Activated naive CD8-positive, alpha-beta T cell treated with anti-CD3 and anti-CD28 coated beads, Interleukin-2, amount 50 U/mL, for 24 hours (primary cell): ENCODE measurements at places on chromosomes 5 and 9.

DNA sequence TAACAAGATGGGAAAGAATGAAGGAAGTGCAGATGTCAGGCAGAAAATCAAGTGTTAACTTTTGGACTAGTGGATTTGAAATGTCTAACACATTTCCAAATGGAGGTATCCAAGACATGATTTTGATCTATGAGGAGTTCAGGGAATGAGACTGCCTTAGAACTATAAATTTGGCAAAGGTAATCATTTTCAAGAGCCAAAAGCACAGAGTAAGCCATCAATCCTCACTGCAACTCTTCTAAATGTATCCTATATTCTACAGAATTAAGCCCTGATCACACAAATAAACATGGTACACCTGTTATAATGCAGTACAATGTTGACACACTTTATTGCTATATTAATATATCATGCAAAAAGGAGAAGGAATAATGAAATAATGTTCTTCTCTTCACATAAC, 55.6 kb downstream of the SETX start:
- no peak for DNase-seq

- DNase-seq, result no peak
Measured at GRCh38 chr9:123131258-123131657, 97.8 kb downstream of the GPR21 start.

DNA sequence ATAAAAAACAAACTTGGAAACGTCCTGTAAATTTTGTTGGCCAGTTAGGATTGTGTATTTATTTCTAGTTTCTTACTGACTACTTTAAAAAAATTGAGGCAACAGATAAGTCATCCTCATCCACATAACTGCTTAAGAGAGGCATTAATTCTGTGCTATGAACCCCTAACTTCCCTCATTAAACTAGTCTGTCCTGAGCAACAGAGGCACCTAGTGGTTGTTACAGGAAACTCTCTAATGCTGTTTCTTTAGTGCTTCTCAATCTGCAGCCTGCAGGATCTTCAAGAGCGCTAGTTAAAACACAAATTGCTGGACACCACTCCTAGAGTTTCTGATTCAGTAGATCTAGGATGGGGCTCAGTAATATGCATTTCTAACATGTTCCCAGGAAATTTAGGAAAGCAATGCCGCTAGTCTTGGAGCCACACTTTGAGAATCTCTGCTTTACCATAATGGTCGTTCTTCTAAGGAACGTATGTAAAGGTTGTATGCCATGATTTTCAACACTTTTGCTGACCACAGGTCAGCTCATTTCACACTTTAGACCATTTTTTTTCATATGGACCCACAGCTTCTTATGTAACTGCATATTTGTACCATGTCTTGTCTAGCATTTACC, 410.1 kb upstream of the SMARCA2 start:
- DNase-seq, result no peak

- DNase-seq, result peak; percentile 65
Measured at GRCh38 chr9:114898741-114899140, 31.6 kb downstream of the TNFSF8 start.

GRCh38 chr5:54388409-54388808, 67.1 kb upstream of the HSPB3 start:
- no peak for DNase-seq

GRCh38 chr9:122498883-122499288, 11.7 kb upstream of the OR1J2 start:
- no peak for DNase-seq

GRCh38 chr5:158951436-158952247, 148.1 kb downstream of the EBF1 start:
- no peak for DNase-seq

GRCh38 chr5:135456238-135457099, 4.3 kb upstream of the TIFAB start:
- no peak for DNase-seq

GRCh38 chr5:3194684-3195083, 400.9 kb upstream of the IRX1 start:
- DNase-seq, result no peak

DNA sequence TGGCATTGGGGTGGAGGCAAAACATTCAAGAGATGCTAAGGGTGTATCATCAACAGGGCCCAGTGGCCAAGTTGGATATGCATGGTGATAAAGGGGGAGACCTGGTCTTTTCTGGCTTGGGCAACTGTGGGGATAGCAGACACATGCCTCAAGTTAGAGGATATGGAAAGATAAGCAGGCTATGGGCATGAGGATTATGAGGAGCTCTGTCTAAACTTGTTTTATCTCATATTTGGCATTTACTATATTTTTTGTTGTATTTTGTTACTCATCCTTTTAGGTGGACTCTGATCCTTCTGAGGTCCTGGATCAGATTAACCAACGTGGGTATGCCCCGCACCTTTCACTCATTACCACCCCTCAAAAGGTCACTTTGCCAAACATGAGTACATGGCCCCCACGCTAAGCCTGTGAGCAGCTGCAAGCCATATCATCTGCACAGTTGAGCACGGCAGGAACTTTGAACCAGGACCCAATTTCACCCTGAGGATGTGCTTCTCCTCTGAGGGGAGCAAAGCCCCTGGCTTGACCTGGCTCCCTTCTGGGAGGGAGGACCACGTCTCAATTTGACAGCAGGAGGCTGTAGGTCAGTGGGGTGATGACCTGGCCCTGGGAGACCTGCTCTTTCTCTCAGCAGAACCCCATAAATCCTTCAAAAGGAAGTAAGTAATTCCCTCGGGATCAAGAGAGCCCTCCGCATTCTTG, 71.1 kb upstream of the CD180 start:
- DNase-seq, result no peak

- DNase-seq, result no peak
Measured at GRCh38 chr5:139723986-139724587, 71.5 kb upstream of the PSD2 start.

DNA sequence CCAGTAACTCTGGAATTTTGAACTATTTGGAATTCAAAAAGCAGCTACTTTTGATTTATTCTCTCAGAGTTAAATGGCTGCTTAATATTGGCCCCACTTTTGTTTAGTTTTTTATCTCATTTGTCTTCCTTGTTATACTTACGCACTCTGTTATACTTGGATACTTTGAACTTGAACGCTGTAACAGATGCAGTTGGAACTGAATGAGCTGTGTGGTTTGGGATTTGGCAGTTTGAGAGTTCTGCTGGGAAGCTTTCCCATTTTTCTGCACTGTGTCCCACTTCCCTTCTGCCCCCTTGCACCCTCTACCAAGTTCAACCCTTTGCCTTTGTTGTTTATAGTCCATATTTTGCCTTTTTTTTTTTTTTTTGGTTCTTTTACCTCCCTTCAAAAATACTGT, 3.8 kb downstream of the RHOBTB3 start:
- no peak for DNase-seq

- DNase-seq, result no peak
Measured at GRCh38 chr5:122693963-122694362, 80.9 kb upstream of the SNX2 start.

DNA sequence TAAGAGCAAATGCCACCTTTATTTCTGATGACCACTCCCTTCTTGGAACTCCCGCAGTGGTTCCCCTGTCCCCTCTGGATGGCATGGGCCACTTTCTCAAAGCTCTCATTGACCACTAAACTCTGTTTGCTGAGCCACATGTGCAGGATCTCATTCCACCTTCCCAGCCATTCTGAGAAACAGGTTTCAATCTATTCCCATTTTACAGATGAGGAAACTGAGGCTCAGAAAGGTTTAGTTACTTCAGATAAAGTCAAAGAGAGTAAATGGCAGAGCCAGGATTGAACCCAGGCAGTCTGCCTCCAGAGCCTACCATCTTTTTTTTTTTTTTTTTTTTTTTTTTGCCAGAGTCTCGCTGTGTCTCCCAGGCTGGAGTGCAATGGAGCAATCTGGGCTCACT, 24.2 kb downstream of the COL27A1 start:
- no peak for DNase-seq

DNA sequence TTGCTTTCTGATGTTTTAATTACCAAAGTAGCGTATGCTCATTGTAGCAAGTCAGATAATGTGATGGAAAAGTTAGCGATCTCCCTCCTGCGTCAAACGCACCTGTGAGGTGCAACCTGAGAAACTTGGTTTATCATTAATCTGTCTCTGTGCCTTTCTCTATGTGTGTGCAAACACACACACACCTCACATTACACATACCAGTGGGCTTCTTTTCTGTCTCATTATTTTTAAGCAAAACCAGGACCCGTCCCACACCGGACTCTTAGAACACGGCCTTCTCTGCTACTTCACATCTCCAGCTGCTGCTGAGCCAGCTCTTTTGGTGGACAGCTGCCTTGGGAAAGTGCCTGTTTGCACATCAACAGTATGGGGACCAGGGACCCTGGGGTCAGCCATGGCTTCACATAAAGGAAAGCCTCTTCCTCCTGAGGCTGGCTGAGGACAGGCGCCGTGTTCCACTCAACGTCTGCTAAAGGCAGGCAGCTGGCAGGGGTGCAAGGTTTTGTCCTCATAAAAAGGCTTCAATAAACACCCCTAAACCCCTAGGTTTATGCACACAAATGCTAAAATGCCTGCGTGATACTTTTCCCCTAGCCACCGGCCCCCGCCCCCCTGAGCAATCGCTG, 44.2 kb downstream of the MRPL36 start:
- no peak for DNase-seq

GRCh38 chr5:153807801-153808200, 230.9 kb downstream of the FAM114A2 start:
- DNase-seq, result no peak

- DNase-seq, result peak; percentile 62
Measured at GRCh38 chr5:14351845-14352712, 208.9 kb downstream of the TRIO start.

DNA sequence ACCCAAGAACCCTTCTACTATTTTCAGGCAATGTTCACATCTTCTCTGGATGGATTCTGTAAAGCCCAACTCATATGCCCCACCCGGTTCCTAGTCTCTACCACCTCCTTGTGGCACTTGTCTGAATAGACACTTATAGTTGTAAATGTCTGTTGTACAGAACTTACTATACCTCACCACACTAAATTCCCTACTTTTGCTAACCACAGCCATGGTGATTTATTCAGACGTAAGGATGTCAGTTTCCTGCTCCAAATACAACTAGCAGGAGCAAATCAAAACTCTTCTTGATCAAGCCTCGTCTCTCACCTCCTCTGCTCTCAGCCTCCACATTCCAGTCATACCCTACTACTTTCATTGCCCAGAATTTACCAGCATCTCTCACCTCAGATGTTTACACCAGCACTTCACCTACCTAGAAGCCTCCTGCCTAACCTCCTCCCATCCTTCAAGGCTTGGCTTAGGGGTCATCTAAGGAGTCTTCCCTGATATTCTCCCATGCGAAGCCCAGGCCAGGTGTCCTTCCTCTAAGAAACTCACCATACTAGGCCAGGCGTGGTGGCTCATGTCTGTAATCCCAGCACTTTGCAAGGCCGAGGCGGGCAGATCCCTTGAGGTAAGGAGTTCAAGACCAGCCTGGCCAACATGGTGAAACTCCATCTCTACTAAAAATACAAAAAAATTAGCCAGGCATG, 75.5 kb downstream of the MAPKAP1 start:
- no peak for DNase-seq

DNA sequence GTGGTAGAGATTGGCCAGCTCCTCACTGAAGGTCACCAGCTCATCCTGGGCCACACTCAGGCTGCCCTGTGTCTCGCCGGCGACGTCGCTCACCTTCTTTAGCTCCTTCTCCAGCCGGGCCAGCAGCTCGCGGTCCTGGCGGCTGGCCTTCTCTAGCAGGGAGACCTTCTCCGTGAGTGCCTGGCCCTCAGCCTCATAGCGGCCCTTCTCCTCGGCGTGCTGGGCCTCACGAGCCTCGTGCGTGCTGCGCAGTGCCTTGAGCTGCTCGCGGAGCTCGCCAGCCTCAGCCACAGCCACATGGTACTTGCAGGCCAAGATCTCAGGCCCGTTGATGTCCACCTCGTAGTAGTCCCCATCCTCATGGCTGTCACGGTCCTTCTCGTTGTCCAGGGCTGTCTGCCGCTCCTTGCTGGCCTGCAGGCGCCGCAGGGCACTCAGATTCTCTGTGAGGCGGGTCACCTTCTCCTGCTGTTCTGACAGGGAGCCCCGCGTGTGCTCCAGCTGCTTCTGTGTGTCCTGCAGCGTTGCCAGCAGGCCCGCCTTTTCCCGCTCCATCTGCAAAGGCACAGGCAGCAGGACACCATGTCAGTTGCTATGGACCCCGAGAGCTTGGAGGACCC, 45.5 kb downstream of the BICD2 start:
- no peak for DNase-seq

DNA sequence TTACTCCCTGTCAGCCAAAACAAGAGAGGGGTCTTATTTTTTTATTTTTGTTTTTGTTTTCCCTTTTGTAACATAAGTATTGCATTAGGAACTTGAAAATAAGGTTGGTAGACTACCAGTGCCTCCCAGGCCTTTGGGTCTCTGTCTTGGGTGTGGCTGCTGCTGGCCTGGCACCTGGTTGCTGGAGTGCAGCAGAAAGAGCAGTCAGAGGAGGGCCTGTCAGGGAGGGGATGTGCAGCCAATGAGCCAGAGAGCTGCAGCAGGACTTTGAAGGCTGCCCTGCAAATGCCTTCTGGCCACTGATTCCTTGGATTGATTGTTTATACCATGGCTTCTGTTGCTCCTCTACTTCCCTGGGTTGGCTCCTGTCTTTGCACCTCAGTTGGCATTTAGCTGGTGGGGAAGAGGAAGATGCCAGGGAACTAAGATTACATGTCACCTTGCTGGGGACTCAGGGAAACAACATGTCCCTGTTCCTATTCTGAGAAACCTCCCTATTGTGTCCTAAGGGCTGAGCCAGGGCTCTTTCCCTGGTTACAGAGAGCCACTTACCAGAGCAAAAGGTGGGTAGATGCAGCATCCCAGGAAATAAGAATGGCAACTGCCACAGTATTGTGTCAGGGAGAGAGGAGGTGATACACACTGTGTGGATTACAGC, 66.6 kb downstream of the ANGPTL2 start:
- DNase-seq, result no peak

DNA sequence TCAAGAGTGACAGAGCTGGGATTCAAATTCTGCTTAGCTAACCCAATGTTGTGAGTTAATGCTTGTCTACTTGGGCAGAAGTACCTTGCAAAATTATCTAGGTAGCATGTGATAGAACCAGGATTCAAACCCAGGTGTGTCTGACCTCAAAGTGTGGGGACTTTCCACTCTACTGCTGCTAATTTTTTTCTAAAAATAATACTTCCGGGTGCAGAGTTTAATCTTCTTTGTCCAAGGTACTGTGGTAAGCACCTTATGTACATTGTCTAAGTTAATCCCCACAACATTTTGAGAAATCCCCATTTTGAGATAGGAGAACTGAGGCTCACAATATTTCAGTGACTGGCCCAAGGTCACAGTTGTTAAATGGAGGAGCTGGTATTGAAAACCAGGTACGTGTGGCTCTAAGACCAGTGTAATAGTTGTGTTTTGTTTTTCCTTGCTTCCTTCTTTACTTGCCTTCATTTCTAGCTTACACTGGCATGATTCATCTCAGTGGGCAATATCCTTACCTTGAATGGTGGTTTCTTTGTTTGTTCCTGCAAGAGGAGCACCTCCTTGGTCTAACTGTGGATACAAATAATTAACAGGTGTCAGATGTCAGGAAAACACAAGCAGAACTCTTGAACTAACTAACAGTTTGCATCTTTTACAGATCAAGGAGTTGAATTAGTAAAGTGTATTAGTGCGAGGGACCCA, 7.5 kb downstream of the ALDOB start:
- no peak for DNase-seq
